ENCODE measurements at places on chromosomes 6 and 20.

- no peak for DNase-seq
These were observed 2.5 kb downstream of the TULP4 start for GRCh38 chr6:158314737-158315136.

- DNase-seq: no peak
These were observed 38.9 kb downstream of the MAP3K7 start for GRCh38 chr6:90547991-90548390.

DNA sequence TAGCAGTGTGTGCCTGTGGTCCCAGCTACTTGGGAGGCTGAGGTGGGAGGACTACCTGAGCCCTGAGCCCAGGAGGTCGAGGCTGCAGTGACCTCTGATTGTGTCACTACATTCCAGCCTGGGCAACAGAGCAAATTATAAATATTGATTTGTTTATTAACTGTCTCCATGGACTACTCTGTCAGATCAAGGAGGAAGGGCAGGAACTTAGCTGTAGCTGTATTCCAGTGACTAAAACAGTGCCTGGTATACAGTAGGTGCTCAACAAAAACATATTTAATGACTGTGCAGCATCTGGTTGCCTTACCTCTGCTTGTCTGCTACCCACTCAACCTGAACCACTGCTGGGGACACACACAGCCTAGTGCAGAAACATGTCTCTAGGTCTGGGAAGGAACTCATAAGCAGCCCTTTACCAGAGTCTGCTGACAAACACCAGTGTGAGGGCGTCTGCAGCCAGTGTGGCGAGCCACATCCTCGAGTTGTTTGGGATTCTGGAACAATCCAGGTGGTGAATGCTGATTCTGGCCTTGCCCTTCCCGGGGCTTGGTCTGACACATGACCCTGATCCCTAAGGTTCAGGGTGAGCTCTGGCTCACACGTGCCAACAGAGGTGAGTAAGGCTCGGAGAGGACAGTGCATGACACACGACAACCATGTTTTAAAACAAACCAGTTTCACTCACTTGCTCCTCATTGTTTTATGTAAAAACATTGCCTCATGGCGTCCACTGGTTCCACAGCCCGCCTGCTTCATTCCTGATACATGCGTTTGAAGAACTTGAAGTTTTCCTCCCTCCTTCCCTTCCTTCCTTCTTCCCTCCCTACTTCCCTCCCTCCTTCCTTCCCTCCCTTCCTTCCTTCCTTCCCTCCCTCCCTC, 117.9 kb upstream of the ZNF217 start:
- DNase-seq: no peak

DNA sequence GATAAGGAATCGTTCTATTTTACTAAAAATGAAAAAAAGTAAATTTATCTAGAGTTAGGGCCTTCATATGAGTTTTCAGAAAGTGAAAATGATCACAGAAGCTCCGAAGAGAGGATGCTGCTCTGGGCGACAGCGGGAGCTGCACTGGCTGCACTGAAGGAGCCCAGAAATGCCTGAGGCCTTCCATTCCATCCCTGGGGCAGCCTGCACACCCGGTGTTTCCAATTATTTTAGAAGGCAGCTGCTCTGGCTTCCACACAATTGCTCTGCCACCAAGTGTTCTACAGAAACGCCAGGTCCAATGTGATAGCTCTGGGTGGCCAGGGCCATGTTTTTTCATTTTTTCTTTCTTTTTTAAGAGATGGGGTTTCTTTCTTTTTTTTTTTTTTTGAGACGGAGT, 3.6 kb downstream of the DTNBP1 start:
- DNase-seq: no peak

DNA sequence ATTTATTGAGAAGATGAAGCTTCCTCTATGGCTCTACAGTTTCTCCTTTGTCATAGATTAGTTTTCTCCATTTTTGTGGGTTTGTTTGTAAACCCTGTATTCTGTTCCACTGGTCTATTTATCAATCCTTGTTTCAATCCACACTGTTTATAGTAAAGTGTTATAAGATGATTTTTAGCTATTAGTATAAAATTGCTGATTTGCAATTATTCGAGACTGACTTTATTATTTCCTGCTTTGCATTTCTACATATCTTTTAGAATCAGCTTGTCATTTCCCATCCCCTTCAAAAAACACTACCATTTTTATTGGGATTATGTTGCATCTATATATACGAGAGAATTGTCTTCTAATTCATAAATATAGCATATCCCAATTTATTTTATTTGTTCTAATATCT, 325.9 kb upstream of the EPHA7 start:
- no peak for DNase-seq

DNA sequence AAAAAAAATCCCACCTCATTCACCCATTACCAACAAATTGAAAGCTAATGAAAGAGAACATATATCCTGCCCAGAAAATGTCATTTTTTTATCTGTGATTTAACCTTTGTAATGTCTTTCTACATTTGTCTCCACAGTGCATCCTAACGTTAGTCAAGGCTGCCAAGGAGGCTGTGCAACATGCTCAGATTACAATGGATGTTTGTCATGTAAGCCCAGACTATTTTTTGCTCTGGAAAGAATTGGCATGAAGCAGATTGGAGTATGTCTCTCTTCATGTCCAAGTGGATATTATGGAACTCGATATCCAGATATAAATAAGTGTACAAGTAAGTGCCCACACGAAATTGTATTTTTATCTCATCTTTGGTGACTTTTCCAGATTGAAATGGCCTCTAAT, 30.0 kb downstream of the RSPO3 start:
- DNase-seq: no peak

- peak; percentile 0 for DNase-seq
These were observed 16.8 kb downstream of the TREM1 start for GRCh38 chr6:41269716-41270115.

- DNase-seq: no peak
These were observed 8.6 kb downstream of the TAAR1 start for GRCh38 chr6:132650429-132650828.

DNA sequence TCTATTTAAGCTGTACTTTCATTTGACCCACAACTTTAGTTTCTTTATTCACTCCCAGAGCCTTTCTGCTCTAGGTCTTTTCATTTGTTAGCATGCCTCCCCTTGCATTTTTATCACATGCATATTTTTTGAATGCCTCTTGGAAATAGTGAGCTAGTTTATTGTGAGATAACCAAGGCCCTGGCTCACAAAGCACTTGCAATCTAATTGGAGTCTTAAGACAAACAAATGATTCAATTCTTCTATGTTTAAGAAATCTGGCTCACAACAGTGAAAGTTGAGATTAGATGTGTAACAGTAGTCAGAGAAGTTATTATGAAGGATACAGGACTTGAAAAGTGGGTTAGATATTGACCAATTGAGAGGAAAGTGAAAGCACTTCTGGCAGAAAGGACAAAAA, 173.4 kb downstream of the MOXD1 start:
- no peak for DNase-seq

- no peak for DNase-seq
These were observed 31.9 kb upstream of the PRELID3B start for GRCh38 chr20:59074456-59074855.

GRCh38 chr20:62047666-62048345, 17.9 kb downstream of the TAF4 start:
- no peak for DNase-seq

DNA sequence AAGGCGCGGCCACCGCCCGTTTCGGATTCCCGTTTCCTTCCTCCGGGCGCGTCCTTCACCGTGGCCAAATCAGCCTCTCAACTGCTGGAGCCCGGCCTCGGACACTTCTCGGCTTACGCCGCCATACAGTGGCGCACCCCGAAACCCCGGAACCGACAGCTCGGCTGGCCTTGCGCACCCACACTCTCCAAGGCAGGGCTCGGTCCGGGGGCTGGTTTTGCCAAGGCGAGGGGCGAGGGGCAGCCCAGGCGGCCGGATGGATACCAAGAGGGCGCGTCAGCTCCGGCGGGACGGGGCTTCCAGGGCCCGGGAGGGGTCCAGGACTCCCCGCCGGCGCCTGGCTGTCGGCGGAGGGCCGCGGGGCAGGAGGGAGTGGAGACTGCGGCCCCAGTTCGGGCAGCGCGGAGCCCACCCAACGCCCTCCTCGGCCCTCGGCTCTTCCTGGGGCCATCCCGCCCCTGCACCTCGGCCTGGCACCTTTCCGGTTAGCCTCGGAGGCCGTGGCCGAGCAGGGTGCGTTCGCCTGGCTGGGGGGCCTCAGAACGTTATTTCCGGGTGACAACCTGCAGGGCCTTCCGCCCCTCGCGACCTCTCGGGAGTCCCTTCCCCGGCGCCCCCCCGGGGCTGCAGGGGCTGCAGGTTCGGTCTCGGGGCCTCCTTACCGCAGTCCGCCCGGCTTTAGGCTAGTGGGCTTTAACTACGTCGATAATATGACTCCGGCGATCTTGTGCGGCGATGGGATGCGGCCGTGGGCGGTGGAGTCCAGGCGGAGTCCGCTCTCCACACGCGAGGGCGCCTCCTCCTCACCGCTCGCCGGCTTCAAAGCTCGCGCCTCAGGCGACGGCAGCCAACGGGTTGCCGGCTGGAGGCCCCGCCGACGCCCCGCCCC, 697 bp upstream of the CEP43 start:
- DNase-seq: peak; percentile 44

DNA sequence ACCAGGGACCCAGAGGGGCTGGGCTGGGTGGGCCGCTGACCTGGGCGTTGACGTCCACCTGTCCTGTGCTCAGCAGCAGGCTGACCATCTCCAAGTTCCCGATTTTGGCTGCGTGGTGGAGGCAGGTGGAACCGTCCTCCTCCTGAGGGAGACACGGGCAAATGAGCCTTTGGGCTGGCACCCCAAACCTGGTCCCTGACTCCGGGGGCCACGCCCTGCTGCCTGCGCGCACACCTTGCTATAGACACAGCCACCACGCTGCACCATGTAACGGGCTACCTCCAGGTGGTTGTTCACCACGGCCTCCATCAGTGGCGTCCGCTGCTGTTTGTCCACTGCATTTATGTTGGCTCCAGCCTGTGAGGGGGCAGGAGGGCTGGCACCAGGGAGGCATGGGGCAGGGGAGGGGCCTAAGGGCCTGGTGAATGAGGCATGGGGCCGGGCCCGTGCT, 7.8 kb upstream of the SLC44A4 start:
- no peak for DNase-seq

GRCh38 chr6:84074988-84075781, 41.6 kb downstream of the MRAP2 start:
- DNase-seq: no peak

DNA sequence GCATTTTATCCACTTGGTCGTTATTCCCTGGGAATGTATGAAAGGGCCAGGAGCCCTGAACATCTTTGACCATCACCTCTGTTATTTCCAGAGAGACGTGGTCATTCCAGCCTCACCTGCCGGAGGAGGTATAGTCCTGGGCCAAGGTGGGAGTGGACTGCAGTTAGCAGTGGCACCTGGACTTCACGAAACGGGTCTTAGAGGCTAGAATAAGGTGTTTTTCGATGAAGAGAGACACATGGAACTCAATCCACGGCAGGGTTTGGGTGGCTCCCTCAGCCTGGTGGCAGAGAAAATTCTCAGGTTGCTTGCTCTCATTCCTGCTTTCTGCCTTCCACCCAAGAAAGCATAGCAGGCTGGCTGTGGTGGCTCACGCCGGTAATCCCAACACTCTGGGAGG, 48.0 kb downstream of the BMP6 start:
- DNase-seq: no peak
